CD4-positive, alpha-beta T cell treated with Interleukin-4 for 1 hour (primary cell): ENCODE measurements at places on chromosomes 5 and 9.

DNA sequence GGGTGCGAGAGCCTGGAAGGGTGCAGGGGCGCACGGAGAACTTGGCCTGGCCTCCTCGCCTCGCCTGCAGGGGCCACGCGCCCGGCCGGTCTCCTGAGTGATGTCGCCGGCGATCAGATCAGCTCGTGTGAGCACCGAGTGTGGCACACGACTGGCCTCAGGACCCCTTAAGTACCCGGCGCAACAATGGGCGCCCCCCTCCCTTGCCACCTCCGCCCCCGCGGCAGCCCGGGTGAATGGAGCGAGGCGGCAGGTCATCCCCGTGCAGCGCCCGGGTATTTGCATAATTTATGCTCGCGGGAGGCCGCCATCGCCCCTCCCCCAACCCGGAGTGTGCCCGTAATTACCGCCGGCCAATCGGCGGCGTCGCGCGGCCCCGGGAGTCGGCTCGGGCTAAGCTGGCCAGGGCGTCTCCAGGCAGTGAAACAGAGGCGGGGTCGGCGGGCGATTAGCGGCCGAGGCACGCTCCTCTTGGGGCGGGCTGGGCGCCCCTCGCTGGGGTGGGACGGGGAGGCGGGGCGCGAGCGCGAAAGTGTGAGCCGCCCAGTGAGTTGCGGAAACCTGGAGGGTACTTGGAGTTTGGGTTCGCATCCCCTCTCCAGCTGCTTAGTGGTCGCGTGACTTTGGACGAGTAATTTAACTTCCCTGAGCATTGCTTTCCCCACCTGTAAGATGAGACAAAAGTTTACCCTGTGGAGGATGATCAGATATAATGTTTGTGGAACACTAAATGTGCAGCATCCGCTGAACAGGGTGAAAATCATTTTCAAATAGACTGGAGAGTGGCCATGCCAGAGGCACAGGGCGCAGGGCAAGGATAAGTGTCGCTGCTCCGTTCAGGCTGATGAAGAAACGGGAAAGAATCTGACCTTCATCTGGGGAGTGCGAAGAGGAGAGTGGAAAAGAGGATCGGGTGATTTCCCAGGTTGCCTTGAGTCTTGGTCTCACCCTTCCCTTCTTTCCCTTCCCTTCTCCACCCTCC, at the start of gene NEUROG1:
TSS of gene NEUROG1 (minus strand) at position 145 of the 982 bp plus-strand sequence. CDS start 274 bp downstream, outside the sequence.
- DNase-seq, result no peak

DNA sequence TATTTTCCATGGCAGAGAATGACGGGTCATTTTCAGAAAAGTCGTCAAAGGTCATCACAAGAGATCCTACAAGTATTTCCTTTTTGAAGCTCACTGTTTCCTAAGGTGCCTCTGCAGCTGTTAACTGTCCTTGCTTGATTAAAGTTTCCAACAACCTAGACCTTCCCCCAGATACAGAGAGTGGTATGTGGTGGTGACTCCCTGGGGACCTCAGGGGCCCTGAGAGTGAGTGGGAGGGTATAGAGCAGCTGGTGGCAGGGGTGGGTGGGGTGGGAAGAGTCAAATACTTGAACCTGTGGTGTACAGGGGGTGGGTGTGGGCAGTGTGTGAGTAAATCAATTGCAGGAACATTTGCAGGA, 1.6 kb upstream of the CD72 start:
- DNase-seq, result no peak

DNA sequence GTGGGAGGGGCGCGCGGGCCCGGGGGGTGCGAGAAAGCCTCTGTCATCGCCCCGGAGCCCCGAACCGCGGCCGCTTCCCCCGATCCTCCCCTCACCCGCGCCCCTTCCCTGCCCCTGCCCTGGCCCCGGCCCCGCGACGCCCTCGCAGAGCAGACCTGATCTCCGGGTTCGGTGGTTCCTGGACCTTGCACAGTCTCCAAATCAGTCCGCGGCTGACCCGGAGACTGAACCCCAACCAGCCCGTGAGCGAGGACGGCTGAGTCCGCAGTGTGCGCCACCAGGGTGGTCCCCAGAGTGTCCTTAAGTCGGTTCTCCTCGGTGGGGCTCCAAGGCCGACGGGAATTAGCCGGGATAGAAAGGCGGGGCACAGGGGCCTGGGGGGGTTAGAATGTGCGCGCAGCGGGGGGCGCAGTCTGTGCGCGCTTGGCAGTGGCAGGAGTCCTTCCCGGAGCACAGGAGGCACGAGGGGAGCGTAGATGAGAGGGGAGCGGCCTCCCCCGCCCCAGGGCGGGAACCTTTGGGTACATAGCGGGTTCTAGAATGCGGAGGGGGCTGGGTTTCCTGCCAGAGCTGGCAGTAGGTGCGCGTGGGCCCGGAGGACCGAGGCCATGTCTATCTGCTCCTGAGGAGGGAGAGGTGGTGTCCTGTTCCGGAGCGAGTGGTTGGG, 779 bp downstream of the PKN3 start:
- no peak for DNase-seq

GRCh38 chr5:39218482-39219402, 621 bp downstream of the FYB1 start:
- no peak for DNase-seq

DNA sequence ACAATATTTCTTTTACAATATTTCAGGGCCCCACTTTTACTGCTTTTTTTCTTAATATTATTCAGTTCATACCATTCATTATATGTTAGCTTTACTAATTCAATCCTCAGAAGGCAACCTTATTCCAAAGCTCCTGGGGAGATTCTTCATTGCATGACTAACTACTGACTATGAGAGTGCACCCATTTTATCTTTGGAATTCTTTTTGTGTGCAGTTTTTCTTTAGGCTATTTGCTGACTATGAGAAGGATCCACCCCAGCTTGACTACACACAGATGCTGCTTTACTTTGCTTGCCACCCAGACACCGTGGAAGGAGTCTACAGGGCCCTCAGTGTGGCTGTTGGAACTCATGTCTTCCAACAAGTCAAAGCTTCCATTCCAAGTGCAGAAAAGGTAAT, 56.9 kb upstream of the IL7R start:
- no peak for DNase-seq

DNA sequence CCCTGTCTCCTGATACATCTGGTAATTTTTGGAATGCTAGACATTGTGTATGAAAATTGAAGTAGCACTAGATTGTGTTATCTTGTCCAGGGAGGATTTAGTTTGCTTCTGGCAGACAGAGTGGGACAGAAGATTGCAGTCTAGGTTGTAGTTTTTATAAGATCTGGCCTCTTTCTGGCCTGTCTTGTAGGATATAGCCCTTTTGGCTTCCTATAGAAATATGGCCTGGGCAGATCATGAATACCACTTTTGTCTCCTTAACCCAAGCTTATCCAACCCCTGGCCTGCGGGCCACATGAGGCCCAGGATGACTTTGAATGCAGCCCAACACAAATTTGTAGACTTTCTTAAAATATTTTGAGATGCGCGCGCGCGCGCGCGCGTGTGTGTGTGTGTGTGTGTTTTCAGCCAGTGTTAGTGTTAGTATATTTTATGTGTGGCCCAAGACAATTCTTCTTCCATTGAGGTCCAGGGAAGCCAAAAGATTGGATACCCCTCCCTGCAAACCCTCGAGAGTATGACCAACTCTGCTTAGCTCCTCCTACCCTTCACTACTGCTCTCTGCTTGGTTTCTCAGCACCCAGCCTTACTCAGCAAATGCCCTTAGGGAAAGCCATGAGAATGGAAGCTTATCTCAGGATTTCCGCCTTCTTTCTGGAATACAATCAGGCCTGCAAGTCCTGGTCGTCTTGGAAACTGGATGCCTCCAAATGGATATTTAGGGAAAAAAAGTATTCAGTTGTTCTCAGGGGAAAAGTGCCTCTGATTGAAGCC, 26.5 kb downstream of the ANKRD33B start:
- DNase-seq, result no peak

DNA sequence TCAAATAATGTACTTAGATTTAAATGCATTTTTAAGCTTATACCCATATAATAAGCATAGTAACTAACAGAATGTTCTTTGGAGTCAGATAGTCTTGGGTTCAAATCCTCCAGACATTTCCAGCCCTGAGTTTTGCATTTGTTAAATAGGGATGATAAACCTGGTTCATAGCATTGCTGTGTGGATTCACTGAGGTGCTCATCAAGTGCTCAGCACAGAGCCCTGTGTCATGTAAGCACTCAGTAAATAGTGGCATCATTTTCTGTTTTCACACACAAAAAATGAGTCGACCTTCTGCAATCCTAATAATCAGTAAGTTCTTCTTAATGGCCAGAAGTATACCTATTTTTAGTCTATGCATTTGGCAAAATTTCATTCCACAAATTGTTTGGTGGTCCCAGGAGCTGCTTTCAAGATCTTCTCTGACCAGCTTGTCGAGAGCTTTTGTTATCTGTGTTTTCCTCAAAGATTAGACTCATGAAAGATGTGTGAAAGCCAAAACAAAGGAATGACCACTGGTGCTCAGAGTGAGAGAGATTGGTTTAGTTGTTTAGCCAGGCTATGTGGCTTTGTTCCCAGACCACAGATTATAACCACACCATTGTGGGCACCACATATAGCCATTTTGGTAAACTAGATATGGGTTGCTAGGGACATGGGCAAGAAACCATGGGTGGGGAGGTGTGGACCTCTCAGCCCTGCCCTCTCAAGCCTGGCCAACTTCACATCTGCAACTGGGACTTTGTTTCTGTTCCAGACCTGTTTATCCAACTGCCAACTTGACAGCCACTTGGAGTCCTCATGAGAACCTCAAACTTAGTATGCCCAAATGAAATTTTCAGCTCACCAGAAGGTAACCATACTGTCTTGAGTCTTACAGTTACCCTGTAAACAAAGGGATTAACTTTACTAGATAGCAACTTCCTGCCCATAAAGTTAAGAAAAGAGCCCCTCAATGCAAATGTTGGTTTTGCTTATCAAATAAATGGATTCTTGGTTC, 45.0 kb downstream of the DOCK8 start:
- no peak for DNase-seq

DNA sequence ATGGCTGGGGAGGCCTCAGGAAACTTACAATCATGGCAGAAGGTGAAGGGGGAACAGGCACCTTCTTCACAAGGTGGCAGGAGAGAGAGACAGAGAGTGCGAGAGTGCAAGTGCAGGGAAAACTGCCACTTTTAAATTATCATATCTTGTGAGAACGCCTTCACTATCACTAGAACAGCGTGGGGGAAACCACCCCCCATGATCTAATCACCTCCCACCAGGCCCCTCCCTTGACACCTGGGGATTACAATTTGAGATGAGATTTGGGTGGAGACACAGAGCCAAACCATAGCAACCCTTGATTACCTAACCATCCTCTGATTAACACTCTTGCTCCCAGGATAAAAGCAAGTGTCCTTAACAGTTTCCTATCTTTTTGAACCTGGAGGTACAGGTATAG, 21.1 kb downstream of the ADAMTS19 start:
- no peak for DNase-seq

GRCh38 chr9:103323699-103324098, 328.6 kb downstream of the CYLC2 start:
- DNase-seq, result no peak

- DNase-seq, result no peak
Measured at GRCh38 chr9:5909976-5910375, 19.3 kb downstream of the MLANA start.

- no peak for DNase-seq
Measured at GRCh38 chr5:130021876-130022275, 117.6 kb downstream of the CHSY3 start.
